ENCODE measurements at places on chromosomes 11 and 22.

- DNase-seq: no peak
Observed at GRCh38 chr11:22780952-22781593, 48.5 kb downstream of the SVIP start.

DNA sequence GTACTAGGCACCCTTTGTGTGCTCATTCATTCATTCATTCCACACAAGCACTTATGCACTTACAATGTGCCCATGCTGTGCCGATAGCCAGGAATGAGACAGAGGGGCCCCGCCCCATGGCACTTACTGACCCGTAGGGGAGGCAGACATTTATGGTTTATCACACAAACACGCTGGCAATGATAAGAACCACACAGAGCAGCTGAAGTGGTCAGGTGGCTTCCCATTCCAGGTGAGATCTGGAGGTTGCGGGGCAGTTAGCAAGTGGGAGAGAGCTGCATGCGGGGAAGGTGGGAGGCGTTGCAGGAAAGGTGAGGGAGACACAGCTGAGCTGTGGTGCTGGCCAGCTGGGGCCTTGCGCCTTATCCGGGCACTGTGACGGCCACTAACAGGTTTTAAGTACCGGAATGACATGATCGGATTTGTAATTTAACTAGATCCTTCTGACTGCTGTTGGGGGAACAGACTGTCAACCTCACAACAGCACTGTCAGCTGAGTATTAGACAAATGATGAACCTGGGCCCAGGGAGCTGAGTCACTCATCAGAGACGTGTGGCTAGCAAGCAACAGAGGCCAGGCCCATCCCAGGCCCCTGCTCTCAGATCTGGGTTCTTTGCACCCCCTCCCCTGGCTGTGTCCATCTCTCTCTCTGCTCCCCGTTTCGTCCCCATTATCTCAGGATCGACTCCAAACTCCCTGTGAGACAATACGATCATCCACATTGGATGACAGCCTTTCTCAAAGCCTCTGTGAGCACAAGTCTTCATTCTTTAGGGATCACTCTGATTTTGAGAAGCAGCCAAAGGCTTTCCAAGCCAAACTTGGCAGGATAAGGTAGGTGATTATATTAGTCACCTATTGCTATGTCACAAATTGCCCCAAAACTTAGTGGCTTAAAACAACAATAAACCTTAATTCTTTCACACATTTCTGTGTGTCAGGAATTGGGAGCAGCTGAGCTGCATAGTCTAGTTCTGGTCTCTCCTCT lies 28.4 kb downstream of the RASD2 start:
- DNase-seq: no peak

GRCh38 chr11:70532066-70532440 lies 133.7 kb downstream of the CTTN start:
- peak; percentile 6 for DNase-seq

DNA sequence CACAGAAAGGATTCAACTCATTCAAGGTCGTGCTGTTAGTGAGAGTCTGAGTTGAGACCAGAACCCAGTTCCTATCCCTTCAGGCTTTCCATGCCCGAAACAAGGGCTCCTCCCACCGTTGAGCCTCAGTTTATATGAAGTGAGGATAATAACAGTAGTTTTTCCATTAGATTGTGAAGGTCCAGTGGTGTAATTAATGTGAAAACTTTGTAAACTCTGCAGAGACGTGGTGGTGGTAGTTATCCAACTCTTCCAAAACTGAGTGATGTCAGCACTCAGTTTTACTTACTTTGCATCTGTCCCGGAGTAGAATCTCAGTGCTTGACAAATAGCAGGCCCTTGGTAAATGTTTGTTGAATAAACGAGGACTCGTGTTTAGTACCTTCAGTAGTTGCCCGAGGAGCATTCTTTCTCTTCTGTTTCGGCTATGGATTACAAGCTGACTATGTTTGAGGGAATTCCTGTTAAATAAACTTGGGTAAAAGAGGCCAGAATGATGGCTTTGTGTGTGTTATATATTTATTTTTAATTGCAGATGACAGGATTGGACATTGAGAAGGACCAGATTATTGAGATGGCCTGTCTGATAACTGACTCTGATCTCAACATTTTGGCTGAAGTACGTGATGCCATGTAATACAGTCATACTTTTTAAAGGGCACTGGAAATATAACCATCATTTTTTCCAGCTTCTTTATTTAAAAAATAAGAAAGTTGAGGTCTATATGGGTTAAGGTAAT lies 1.0 kb downstream of the REXO2 start:
- DNase-seq: no peak

GRCh38 chr22:42834177-42834949 lies 22.7 kb downstream of the ARFGAP3 start:
- no peak for DNase-seq

GRCh38 chr22:37010174-37010573 lies 9.1 kb downstream of the TST start:
- no peak for DNase-seq

GRCh38 chr11:26844963-26845362 lies 123.1 kb upstream of the SLC5A12 start:
- DNase-seq: no peak

DNA sequence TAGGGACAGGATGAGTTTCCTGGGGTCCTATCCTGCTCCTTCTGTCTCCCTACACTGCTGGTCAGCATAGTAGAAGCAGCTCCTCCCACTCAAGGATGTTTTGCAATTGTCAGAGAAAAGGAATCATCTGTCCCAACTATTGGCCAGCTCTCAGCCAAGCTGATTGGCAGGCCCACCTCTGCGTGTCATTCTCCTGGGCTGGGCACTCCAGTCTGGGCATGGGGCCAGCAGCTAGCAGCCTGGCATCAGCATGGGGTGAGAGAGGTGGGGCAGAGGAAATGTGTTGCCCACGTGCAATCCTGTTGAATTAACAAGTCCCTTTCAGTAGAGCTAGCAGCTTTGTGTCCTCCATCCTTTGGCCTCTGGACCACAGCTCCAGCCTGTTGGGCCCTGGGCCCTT lies 14.1 kb downstream of the ANKK1 start:
- DNase-seq: peak; percentile 87

DNA sequence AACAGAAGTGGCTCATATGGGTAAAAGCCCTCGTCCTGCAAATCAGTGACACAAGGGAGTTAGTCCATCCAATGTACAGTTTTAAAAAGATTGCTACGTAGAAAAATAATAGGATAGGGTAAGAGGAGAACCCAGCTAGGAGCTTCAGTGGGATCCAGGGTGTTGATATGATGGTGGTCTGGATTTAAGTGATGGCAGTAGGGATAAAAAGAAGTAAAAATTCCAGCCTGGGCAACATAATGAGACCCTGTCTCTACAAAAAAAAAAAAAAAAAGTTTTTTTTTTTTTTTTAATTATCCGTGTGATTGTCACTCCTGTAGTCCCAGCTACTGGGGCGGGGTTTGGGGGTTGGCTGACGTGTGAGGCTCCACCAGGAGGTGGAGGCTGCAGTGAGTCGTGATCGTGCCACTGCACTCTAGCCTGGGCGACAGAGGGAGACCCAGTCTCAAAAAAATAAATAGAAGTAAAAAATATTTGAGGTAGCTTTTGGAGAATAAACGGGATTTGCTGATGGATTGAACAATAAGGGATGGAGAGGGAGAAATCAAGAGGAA lies 7.0 kb upstream of the L3MBTL2 start:
- peak; percentile 68 for DNase-seq

DNA sequence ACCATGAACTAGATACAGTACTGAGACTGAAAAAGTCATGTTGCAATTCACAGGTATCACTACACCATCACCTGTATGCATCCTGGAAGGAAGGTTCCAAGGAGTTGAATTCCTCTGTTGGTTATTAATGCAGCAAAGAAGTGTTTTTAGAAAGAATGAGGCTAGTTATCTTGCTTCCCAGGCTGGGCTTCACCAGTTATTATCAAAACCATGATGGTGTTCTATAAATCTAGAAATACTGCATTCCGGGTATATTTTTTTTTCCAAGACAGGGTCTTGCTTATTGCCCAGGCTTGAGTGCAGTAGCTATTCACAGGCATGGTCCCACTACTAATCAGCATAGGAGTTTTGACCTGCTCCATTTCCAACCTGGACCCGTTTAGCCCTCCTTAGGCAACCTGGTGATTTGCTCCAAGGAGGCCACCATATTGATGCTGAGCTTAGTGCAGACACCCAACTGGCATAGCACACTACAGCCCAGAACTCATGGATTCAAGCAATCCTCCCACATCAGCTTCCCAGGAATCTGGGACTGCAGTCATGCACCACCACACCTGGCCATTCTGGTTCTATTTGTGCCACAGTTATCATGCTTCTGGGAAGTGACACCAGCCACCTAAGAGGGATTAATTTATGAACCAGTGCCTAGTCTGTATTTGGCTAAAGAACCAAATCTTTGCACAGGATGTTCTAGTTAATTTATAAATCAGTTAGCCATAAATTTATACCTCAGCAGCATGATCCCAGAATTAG lies 1.6 kb upstream of the MPEG1 start:
- no peak for DNase-seq

GRCh38 chr22:20552443-20553401 lies 45.3 kb downstream of the MED15 start:
- DNase-seq: peak; percentile 94

DNA sequence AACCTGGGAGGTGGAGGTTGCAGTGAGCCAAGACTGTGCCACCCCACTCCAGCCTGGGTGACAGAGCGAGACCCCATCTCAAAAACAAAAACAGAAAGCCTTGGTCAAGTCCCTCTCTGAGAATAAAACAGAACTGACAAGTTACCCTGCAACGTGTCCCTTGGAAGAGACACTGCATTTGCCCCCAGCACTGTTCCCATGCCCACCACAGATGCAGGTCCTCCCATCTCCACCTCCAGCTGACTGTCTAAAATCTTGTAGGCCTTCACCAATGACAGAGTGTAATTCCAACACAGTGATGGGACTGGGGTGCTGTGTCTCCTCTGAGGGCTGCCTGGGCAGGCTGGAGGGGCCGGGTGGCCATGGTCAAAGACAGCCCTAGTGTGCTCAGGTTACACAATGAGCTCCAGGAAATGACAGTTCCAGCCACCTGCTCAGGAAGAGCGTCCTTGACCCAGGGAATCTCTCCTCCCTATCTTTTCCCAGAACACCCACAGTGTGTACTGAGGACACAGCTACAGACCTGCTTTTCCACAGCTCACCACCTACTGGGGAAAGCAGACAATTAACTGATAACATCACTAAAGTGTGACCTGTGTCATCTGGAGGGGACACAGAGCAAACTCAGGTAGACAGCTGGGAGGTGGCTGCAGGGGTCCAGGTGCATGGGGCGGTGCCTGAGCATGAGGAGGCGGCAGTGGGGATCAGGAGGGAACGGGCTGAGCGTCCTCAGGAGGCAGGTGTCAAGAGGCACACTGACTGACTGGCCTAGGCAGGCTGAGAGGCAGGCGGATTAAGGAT lies 56.4 kb downstream of the ARFGAP3 start:
- no peak for DNase-seq

GRCh38 chr11:72816404-72816990 lies 2.3 kb downstream of the ATG16L2 start:
- DNase-seq: no peak

DNA sequence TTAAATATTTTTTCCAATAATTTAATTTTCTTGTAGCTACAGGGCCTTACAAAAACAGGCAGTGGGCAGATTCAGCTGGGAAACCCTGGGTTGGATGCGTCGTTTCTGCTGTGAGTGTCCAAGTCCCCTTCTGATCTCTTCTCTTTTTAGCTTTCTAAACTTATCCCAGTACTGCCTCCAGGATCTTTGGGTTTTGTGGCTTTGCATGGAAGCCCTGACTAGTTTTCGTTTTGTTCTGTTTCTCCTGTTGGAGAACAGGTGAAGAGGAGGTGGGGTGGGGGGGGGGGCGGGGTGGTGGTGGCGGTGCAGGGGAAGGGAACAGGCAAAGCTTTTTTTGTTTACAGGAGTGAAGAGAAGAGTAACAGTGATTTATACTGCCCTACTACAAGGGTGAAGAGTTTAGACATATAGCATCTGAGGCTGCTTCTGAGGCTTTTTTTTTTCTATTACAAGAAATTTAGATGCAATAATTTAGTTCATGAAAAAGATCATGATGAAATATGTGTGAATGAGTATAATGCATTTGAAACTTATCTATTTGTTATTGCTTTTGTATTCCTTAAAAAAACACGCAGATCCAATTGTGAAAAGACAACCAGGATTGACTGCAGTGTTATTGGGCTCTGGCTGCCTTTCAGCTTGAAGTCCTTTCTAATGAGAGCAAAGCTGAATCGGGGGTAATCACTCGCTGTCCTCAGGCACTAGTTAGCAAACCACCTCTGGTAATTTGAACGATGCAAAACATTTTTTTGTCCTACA lies 142.9 kb downstream of the NCAM1 start:
- DNase-seq: no peak

GRCh38 chr11:24585192-24585591 lies 88.3 kb downstream of the LUZP2 start:
- DNase-seq: no peak

DNA sequence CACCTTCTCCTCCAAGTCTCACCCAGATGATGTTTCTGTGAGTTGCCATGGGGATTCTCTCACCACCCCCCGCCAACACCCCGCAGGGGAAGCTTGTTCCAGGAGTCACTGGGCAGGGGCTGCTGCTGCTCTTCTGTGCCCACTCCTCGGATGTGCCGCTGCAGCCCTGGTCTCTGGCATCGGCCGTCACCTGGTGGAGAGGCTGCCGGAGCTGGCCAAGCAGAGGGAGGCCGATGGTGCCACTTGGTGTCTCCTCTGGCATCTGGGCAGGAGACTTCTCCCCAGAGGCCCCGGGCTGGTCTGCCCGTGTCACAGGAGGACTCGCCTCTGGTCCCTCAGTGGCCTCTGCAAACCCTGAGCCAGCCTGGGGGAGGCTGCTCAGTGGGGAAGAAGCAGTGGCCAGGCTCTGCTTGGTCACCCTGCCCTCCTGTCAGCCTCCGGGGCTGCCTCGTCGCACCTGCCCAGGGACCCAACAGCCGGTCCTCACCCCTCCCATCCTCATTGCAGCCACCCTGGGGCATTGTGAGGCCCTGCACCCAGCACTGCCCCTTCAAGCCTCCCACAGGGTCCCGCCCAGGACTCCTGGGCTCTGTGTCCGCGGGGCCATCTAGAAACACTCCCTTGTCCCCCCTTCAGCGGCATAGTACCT lies 424 bp upstream of the ADORA2A start:
- no peak for DNase-seq

DNA sequence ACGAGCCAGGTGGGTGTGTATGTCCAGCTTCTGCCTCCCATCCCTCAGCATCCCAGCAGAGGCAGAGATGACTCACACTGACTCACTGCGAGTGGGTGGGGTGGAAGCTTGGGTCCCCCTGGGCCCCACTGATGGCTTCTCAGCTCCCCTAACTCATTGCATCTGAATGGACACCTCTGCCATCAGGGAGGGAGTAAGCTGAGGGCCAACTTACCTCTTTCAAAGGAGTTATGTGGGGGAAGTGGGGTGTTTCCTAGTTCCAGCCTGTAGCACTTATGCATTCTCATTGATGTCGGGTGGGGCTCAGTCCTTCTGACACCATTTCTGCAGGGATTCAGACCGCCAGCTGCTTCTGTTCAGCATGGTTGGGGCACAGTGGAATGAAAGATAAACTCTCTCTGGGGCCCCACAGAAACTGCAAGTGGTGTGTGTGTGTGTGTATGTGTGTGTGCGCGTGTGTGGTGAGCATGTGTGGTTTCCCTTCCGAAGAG lies 1425.8 kb downstream of the TBC1D22A start:
- DNase-seq: no peak

GRCh38 chr11:56688554-56689100 lies 10.3 kb upstream of the OR9G1 start:
- DNase-seq: no peak

- no peak for DNase-seq
Observed at GRCh38 chr11:47592970-47593369, 1.2 kb downstream of the C1QTNF4 start.

Measured in Right ventricle myocardium superior (tissue), 1 donor.